NCI-H187 treated with DMSO at 0.1 percent for 48 hours (cell line): ENCODE measurements at places on chromosomes 3 and 15.

DNA sequence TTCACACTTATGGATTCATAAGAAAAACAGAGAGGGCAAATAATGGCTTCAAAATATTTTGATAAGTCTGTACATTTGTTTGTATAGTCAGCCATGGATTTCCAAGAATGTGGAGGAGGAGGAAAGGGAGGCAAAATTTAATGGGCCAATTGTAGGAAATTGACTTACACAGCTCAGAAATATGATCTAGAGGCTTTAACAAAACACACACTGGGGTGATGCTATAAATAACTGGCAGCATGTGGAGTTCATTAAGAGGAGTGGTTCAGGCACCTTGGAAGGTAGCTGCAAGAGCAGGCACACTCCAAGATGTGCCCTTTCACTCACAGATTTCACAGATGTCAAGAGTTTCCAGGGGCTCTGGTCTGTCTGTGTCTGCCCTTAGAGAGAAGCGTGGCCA is 193.4 kb upstream of the RASGRP1 start:
- peak; percentile 4 for DNase-seq

DNA sequence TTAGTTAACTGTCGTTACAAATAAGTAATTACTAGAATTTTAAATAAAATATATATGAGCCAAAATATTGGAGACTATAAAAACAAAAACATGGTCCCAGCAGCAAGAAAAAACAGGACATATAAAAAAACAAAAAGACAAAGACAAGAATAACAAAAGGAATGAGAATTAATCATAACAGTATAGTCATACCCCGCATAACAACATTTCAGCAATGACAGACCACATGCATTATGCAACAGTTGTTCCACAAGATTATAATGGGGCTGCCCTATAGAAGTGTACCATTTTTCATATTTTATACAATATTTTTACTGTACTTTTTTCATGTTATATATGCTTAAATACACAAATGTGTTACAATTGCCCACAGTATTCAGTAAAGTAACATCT is 5.6 kb downstream of the HLTF start:
- no peak for DNase-seq

DNA sequence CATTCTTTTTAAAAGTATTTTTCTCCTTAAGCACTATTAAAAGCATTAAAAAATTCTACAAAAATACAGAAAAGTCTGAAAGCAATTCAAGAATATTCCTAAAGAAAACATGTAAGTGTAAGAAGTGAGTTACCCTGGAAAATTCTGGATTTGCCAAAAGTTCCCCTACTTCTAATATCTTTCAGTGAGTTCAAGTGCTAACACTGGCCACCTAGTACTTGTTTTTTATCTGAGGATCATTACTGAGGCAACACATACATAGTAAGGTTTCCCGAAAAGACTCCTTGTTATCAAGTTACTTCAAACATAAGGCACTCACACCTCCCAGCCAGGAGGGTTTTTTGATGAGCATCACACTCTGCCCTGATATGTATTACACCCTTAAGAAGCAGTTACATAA is 158.4 kb downstream of the TIGIT start:
- no peak for DNase-seq

- no peak for DNase-seq
Observed at GRCh38 chr3:66488492-66488891, 12.3 kb downstream of the LRIG1 start.

GRCh38 chr3:42690766-42691680 is 5.7 kb downstream of the KLHL40 start:
- DNase-seq: no peak

GRCh38 chr15:87881026-87881425 is 375.5 kb downstream of the NTRK3 start:
- DNase-seq: no peak

DNA sequence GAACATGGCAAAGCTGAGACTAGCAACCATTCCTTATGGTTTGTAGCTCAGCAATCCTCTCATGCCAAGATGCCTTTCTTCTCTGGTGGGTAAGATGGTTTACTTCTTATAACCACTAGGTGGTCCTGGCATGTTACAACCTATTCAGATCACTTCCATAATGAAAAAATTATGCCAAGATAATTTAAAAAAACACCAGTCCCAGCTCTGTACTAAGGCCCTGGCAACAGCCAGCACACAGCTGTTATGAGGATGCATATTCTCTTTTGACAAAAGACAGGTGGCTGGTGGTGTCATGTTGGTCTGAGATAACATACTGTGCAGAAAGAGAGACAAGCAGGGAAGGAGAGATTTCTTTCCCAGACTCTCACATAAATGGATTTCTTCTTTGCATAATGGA is 65.7 kb upstream of the FRMD4B start:
- no peak for DNase-seq

- DNase-seq: no peak
Observed at GRCh38 chr3:171984883-171985282, 54.5 kb upstream of the FNDC3B start.

GRCh38 chr3:32009101-32009500 is 27.6 kb downstream of the ZNF860 start:
- DNase-seq: no peak

- DNase-seq: no peak
Observed at GRCh38 chr15:65738649-65739048, 53.4 kb downstream of the DENND4A start.

DNA sequence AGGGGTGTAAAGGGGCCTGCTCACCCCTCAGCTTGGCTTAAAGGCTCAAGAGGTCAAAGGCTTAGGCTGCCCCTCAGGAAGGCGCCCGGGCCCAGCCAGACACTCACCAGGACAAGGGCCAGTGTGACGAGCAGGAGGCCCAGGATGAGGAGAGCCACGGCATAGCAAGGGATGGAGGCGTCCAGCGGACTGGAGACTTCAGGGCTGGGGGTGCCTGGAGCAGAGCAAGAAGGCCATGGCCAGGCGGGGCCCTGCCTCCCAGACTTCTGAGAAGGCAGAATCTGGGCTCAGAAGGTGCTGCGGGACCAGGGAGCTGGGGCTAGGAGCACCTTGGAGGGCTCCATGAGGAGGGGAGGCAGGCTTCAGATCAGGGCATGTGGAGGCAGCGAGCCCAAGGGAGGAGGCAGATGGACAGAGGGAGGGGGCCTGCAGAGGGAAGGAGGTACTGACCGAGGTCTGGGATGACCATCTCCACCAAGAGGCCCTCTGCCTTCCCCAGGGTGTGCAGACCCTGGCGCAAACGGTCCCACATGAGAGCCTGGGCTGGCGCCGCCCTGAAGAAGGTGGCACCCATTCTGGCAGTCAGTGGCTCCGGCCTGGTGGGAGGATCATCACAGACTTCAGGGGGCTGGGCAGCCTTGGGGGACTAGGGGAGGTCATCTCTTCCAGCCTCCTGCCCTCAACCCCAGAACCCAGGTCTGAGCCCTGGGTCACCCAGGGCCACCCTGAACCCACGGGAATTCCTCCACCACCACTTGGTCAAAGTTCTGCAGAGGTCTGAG is 24.5 kb downstream of the C15orf39 start:
- DNase-seq: no peak

GRCh38 chr3:122200661-122201060 is 17.2 kb downstream of the CASR start:
- peak; percentile 72 for DNase-seq

DNA sequence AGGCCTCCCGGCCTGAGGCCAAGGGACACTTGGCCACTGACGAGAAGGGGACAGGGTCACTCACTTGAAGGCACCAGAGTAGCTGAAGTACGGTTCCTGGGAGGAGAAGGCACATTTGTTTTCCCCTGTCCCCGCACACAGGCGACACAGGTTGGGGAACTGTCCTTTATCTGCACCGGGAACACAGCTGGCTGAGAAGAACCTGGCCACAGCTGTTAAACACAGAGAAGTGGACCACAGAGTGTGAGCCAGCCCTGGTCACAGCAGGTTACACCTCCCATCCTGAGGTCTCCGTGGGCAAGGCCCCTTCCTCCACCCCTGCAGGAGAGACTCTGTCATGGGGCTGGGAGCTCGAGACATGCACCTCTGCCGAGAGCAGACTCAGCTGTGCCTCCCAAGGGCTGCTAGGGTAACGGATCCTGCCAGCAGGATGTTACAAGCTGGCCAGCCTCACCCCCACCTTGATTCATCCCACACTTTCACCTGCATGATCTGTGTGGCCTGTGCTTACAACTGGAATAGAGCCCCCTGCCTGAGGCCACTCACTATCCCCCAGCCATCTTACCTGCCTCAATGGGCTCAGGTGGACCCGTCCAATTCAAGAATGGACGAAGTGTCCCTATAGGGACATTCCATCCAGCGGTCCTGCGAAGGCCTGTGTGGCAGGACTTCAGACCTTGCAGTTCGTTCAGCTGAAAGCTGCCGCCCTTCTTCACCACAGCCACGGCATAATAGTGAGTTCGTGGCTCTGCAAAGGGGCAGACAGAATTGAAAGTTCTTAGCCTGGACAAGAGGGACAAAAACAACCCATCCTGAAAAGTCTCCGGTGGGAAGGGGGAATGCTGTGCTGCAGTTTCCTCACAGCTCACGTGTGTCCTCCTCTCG is 9.2 kb downstream of the LTF start:
- no peak for DNase-seq

GRCh38 chr3:69929019-69929418 is 70.5 kb upstream of the SAMMSON start:
- no peak for DNase-seq

DNA sequence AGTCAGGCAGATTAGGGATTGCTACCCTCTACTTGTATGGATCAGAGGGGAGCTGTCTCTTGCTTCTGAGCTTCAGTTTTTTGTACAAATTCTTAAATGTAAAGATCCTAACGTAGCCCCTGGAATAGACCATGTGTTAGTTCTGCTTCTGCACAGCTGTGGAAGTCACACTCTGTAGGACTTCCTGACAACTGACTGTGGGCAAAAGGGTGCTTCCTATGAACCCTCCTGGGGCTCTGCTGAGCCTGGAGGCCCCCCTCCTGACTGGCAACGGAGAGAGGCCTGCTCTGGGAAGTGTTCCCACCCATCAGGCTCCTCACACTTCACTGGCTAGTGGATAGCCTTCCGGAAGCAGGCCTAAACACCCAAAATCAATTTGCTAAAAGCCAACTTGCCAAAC is 131.0 kb downstream of the RPLP1 start:
- no peak for DNase-seq

DNA sequence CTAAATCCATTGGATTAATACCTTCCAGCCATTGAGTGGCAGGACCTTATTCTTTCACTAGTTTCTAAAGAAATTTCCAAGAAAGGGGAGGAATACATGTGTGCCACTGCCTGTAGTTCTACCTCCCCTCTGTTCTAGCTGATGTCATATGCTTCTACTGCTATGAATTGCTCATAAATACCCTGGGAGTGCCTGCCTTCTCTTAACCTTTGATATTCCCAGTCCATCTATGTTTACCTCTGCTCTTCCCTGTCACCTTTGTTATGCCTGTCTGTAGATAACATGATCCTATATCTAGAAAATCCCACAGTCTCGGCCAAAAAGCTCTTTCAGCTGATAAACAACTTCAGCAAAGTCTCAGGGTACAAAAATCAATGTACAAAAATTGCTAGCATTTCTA is 486.9 kb upstream of the ARRDC4 start:
- no peak for DNase-seq

DNA sequence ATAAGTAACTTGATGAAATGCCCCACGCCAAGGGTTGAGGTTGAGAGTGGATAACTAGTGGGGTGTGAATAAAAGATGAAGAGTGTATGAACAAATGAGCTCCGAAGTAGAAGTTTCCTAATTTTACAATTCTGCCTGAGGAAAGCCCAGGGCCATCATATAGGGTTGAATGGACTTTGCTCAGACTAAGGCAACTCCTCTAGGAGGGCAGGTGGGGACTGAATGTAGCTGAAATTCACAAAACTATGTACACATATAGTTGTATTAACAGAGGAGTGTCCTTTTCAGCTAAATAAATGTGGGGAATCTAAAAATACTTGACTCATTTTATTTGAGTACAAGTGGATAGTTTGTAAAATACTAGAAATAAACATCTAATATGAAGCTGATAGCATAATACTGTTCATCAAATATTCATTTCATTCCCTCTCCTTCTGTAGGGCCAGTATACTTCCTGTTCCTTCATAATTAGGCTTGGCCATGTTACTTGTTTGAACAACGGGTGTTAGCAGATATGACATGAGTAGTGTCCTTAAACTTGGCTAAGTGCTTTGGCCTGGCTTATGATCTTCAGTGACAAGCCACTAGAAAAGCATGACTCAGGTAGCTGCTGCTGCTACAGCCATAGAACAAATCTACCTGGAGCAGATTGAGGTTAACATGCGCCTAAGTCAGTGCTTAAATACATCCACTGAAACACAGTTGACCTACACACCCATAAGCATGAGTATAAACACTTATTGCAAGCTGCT is 26.5 kb downstream of the PLSCR1 start:
- no peak for DNase-seq

- no peak for DNase-seq
Observed at GRCh38 chr15:44015545-44016305, 179.3 kb downstream of the FRMD5 start.

GRCh38 chr3:168117853-168118313 is 22.2 kb upstream of the GOLIM4 start:
- DNase-seq: no peak

- no peak for DNase-seq
Observed at GRCh38 chr15:66945842-66946241, 119.6 kb upstream of the SMAD3 start.

- DNase-seq: no peak
Observed at GRCh38 chr15:99275061-99275460, 23.8 kb downstream of the LRRC28 start.

DNA sequence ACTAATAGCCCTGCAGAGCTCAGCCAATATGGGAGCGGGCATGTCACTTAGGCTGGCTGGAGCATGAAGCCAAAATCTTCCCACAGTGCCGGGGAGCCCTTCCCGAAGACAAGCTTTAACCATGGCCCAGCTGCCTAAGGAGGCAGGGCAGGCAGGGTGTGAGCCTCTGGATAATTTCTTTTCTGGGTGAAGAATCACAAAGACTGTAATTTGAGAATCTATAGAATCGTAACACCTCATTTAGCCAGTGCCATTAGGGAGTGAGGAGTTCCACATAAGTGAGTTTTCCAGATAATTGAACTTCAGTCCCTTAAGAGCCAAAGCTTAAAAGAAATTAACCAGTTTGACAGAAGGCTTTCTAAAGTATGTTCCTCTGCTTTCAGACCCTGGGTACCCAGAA is 40.2 kb upstream of the TLE3 start:
- DNase-seq: peak; percentile 46

DNA sequence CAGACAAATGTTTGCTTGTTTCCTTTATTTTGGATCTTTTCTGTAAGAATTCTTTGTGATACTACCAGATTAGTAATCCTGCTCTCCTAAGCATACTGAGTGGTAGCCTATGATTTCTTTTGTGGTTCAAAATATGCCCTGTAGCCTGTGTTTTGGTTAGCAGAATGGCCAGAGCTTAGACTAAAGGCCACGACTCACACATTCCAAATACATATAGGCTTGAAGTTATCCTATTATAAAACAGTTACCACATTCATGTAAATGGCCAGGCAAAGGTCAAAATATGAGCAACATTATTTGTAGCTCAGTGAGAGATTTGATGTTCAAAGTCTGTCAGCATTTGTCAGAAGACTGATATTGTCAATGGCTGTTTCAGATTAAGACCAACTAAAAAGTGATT is 84.5 kb downstream of the MITF start:
- DNase-seq: no peak

DNA sequence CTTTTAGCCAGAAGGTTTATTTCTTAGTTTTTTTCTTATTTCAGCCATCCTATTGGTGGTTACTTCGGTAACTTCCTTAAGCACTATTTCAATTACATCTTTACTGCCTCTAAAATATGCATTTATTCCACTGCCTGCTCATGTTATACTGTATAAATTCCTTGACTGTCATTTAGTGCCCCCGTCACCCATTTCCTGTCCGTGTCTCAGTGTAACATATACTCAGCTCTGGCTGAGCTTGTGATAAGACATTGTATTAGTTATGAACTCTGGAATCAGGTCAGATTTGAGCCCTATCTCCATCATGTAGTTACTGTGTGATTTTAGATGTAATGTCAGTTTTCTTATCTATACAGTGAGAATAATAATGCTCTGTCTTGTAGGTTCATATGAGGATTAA is 24.2 kb downstream of the PIAS1 start:
- no peak for DNase-seq
